ENCODE measurements at places on chromosomes 6 and 20.

DNA sequence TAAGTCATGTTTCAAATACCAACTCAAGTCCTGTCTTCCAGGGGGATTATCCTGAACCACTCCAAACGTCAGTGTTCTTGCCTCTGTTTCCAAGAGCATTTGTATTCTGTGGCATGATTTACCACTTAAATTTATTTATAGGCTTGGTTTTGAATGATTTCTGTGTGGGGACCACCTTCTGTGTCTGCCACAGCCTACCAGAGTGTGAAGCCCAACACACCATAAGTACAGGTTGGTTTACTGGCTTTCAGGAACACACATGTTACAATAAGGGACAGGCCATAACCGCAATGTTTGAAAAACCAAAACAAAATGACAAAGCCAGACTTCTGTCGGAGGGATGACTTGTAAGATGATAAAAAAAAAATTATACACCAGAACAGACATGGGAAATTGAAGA is 56.5 kb upstream of the MAP3K7 start:
- DNase-seq, result no peak

DNA sequence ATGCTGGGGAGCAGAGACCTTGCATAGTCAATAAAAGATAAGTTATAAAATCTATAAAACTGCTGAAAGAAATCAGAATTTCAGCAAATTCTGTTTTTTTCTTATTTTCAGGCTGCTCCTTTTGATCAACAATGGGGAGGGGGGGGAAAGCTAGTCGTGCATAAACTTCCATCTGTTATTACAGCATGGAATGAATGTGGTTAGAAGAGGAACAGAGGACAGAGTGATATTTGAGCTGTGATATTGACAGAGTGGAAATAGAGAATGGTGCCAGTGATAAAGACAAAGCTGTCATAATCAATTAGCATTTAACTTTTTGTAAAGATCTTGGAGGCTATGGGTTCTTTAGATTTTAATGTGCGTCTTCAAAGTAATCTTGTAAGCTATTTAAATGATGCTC is 43.4 kb upstream of the QKI start:
- DNase-seq, result no peak

- DNase-seq, result no peak
These were observed 130.8 kb downstream of the OGFRL1 start for GRCh38 chr6:71419217-71420094.

GRCh38 chr6:165086814-165087213 is 222.6 kb downstream of the C6orf118 start:
- DNase-seq, result no peak

GRCh38 chr6:16196984-16197546 is 41.3 kb upstream of the GMPR start:
- no peak for DNase-seq
